Nucleus accumbens (tissue), 56 donors: ENCODE measurements at places on chromosomes 13 and 19.
A peak's percentile ranks its signal among the peaks of the same experiment; 100 is the strongest.

DNA sequence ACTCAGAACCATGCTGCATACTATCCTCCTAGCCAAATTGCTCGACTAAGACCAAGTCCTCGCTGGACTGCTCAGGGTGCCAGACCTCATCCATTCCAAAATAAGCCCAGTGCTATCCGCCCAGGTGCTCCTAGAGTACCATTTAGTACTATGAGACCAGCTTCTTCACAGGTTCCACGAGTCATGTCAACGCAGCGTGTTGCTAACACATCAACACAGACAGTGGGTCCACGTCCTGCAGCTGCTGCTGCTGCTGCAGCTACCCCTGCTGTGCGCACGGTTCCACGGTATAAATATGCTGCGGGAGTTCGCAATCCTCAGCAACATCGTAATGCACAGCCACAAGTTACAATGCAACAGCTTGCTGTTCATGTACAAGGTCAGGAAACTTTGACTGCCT lies 1.5 kb downstream of the PABPC3 start:
- DNase-seq: no peak

DNA sequence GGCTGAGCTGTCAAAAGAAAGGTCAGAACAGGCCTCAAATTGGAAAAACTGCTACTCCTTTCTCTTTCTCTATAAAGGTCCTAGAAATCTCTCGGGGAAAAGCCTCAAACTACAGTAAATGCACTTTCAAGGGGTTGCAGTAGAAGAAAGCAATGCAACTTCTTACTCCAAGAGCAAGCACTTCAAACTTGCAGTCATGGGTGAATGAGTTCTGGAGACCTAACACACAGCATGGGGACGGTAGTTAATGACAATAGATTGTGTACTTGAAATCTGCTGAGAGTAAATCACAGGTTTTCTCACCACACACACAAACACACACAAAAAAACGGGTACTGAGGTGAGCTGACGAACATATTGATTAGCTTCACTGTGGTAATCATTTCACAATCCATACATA lies 11.8 kb downstream of the TUBGCP3 start:
- no peak for DNase-seq

GRCh38 chr13:27830010-27830409 lies 37.7 kb downstream of the GSX1 start:
- DNase-seq: no peak

GRCh38 chr13:106220211-106220610 lies 315.3 kb downstream of the EFNB2 start:
- no peak for DNase-seq

DNA sequence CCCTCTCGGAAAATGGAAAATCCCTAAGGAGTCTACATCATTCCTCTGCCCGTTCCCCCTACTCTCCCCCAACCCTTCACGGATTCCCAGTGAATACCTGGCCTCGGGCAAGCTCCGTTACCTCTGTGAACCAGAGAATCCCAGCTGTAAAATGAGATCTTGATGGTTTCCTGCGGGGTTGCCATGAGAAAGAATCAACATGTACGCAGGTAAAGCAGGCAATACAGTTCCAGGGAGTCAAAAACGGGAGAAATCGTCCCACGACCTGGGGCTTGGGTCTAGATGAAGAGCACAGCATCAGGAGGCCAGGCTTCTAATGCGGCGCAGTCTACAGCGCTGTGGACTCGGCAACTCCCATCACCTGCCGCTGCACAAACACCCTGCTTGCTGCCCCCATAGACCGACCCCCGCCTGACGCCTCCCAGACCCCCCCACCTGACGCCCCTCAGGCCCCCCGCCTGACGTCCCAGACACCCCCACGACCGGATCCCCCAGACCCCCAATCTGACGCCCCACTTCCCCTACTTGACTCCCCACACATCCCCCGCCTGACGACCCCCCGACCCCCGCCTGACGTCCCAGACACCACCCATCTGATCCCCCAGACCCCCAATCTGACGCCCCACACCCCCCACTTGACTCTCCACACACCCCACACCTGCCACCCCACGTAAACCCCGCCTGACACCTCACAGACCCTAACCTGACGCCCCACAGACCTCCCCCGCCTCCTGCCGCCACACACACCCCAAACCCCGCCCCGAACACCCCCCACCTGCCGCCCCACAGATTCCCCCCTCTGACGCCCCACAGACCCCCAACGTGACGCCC lies 680 bp downstream of the LIG4 start:
- no peak for DNase-seq

GRCh38 chr19:4077800-4078684 lies 11.3 kb upstream of the ZBTB7A start:
- DNase-seq: peak; percentile 5
